Activated T-helper 17 cell treated with anti-CD3 and anti-CD28 coated beads, Interleukin-2, amount 50 U/mL, for 72 hours (primary cell): ENCODE measurements at places on chromosomes 3 and 15.

DNA sequence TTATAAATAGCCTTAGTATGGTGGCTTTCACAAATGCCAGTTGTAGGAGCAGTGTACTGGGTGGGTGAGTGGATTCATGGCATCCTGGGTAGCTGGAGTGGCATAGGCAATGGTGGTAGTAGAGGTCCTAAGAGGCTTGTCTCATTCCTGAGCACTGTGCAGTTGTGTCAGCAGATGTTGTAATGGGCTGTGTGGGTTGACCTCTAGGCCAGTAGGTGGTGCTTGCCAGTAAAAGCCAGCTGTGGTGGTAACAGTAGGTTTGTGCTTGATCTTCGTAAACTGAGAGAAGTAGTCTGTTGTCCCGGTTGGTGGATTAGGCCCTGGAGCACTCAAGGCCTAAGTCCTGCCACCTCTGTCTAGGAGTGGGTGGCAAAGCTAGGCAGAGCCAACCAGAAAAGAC, 149.7 kb upstream of the SUCLG2 start:
- ATAC-seq, result no peak

GRCh38 chr3:89227218-89227617, 119.8 kb downstream of the EPHA3 start:
- ATAC-seq, result no peak

DNA sequence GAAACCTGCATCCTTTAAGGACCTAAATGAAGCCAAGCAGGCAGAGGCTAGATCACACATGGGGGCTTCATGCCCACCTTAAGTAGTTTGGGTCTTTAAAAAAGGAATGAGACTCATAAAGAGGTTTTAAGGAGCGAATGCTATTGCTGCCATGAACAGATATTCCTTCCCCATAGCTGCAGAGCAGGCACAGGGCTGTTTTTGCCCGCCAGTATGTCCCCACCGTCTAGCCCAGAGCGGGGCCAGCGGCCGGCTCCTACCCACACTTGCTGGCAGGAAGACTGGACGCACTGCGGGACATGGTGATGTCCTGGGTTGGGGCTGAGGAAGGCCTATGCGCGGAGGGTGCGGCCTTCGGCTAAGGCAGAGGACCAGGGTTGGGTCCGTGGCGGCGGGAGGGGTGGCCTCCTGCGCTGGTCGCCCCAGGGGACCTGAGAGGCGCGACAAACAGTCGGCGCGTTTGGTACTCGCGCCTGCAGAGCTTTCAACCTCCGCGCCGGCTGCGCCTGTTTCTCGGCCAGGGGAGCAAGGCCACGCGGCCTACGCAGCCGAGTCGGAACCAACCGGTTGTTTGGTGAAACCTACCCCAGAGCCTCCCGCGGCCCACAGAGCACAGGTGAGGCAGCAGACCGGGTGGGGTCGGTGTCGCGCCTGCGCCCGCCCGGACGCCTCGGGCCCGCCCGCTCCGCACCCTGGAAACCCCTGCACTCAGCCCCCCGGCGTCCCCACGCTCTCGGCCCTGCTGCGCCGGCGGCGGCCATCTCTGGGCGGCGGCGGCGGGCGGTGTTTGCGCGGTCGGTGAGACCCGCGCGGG, at the start of gene FAIM:
Gene FAIM, plus strand, starts transcription at position 450 of the 814 bp plus-strand sequence. CDS start 10,956 bp downstream, outside the sequence.
- ATAC-seq, result peak; percentile 81

GRCh38 chr3:178672275-178672674, 136.0 kb downstream of the KCNMB2 start:
- no peak for ATAC-seq

GRCh38 chr15:23472678-23473077, 25.6 kb upstream of the GOLGA6L2 start:
- ATAC-seq, result no peak

GRCh38 chr3:122665881-122666280, 14.8 kb upstream of the PARP14 start:
- no peak for ATAC-seq

DNA sequence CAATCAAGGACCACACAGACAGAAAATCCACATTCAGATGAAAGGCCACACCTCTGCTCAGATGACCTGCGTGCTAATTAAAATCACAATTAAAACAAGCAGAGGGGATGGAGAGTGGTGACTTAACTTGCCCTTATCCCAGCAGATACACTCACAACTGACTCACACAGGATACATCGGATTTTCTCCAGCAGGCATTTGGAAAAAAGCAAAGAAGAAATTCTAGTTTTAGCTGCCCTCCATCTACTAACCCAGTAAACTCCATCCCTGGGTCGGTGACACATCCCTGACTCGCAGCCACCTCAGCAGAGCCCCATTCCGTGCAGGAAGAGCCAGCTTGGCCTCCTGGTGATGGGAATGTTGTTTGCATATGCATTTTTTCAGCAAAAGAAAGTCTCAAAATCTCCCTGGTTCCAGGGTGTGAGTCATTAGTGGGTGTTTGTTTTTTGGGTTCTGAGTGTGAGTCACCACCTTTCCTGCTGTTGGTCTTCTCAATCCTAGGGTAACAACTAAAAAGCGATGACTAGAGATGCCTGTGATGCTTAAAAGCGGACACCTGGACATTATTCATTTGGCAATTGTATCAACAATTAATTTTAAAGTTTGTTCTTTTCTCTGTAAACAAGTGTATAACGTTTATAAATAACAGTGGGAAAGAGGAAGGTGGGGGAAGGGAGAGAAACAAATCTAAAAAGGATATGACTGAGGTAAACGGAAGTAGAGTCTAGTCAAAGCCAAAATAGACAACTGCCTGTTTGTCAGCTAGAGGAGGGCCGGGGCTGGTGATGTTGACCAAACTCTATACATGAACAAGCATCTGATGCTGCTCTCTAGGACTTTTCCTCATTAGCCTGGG, 49.8 kb upstream of the SLC4A7 start:
- peak; percentile 94 for ATAC-seq

DNA sequence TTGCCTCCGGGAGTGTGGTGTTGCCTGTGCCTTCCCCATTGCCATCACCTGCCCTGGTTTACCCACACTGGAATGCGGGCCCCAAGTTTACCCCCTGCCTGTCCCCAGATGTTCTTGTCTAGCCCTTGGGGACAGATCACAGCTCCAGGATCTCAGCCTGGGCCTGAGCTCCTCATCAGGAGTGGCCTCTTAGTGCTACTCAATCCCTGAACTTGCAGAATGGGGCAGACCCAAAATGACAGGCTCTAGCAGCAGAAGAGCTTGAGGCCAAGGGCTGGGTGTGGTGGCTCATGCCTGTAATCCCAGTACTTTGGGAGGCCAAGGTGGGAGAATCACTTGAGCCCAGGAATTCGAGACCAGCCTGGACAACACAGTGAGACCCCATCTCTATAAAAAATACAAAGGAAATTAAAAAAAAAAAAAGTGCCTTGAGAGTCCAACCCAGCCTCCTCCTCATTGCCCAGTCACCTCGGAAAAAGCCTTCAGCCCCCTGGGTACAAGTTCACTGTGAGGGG, 3.8 kb downstream of the CHAC1 start:
- no peak for ATAC-seq

DNA sequence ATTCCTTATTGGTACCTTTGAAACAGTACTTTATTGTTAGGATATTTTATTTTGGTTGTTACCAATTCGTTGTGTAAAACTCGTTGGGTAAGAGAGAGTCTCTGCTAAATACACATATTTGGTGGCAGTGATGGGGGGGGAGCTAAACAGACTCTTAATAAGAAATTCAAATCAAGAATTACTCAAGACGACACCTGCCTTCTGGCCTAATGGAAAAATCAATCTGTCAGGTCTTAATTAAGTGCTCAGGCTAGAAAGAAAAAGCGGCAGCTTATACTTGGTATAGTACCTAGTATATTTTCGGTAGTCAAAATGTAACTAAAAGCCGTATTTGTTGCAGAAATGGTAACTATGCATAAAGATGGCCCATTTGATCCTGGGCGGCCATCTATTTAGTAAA, 18.2 kb downstream of the FOXP1 start:
- ATAC-seq, result no peak
